H4 (cell line): ENCODE measurements at places on chromosomes 1 and 21.

DNA sequence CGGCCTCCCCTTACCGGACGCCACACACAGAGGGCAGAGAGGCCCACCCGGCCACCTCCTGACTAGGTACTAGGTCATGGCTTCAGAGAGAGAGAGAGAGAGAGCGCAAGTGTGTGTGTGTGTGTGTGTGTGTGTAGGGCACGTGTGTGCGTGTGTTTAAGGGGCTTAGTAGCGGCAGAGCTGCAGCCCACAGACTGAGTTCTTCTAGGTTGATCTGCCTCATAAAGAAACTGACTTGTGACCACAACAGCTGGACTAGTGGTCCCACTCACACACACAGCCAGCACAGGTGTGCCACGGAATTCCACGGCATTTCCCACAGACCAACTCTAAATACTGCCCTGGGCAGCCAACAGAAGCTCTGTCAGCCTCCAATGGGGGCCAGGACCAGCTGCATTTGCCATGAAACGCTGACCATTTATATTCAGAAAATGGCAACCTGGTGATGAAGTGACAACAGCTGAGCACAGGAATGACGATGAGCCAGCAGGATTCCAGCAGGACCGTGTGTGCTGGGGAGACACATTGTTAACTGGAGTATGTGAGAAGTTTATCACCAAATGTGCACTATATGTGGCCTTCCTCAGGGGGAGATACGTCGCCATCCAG is 38.8 kb upstream of the GPR153 start:
- no peak for DNase-seq

DNA sequence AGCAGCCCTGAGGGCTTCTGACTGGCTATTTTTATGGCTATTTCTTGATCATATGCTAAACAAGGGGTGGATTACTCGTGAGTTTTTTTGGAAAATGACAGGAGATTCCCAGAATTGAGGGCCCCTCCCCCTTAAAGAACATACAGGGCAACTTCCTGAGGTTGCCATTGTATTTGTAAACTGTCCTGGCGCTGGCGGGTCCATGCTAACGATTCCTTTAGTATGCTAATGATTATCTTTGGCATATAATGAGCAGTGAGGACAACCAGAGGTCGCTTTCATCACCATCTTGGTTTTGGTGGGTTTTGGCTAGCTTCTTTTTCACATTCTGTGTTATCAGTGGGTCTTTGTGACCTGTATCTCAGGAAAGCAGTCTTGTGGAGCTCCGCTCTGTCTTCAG is 24.1 kb downstream of the FMN2 start:
- no peak for DNase-seq

- no peak for DNase-seq
Observed at GRCh38 chr1:31435471-31436409, 22.7 kb downstream of the SERINC2 start.

GRCh38 chr1:89670163-89670562 is 37.2 kb downstream of the LRRC8C start:
- no peak for DNase-seq

GRCh38 chr1:172724765-172725613 is 66.1 kb downstream of the FASLG start:
- DNase-seq = no peak

DNA sequence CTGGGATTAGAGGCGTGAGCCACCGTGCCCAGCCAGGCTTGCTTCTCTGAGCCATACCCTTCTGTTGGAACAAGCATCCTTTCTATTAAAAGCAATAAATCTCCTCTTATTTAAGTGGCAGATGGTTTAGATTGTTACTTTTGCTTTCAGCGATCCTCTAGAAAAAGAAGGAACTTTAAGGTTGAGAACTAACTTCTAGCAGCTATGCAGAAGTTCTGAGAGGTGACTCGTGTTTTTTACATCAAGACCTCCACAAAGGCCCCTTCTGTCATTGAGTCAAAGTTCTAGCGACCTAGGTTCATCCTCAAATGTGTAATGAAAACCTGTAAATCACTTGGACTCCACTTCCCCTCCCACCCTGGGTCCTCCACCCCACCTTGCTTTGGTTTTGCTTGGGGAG is 30.8 kb downstream of the PLEKHO1 start:
- no peak for DNase-seq

DNA sequence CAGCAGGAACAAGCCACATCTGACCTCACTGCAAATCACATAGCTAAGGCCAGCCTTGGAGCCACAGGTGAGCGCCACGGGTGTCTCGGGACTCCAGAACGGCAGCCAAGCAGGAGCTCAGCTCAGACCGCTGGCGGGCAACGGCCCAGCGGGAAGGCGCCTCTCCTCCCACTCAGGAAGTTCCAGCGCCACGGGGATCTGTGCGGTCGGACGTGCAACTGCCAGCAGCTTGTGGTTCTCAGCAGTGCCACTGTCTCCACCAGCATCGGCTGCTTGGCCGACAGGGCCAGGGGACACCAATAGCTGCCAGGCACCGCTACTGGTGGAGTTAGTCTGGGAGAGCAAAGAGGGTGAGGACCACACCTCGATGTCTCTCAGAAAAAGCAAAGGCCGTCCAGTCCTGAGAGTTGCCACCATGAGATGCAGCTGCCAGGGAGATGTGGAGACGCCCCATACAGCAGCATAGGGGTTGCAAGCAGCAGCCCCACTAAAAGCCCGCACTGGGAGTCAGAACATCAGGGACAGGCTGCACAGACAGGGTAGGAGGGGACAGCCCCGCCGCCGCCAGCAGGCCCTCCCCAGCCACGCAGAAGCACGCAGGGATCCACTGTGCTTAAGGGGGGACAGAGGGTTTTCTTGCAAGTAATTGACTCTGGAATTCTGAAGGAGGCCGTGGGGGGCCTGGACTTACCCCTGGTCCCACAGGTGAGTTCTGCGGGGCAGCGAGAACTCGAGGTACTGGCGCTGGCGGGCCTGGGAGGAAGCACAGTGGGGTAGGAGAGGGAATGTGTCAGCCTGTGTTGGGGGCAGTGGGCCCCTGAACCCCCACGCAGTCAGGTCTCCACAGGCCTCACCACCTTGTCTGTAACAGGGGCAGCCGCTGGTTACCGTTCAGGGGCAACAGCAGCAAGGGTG is 83.5 kb downstream of the NPHP4 start:
- no peak for DNase-seq

DNA sequence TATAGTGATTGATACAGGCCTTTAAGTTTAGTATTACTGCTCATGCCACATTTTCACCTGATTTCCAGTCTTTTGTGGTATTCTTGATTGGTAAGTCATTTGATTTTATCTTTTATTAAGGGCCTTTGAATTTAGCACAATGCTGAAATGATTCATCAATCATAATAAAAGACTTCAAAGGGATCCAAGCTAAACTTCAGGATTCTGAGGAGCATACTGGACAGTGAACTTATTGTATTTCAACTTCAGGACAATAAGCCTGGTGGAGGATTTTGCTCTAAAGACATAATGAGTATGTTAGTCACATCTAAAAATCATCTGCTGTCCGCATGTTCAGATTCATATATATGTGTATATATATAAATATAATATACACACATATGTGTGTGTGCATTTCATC is 233.3 kb downstream of the SETD4 start:
- DNase-seq = no peak

GRCh38 chr1:84402060-84402459 is 3.8 kb downstream of the DNASE2B start:
- DNase-seq = no peak

DNA sequence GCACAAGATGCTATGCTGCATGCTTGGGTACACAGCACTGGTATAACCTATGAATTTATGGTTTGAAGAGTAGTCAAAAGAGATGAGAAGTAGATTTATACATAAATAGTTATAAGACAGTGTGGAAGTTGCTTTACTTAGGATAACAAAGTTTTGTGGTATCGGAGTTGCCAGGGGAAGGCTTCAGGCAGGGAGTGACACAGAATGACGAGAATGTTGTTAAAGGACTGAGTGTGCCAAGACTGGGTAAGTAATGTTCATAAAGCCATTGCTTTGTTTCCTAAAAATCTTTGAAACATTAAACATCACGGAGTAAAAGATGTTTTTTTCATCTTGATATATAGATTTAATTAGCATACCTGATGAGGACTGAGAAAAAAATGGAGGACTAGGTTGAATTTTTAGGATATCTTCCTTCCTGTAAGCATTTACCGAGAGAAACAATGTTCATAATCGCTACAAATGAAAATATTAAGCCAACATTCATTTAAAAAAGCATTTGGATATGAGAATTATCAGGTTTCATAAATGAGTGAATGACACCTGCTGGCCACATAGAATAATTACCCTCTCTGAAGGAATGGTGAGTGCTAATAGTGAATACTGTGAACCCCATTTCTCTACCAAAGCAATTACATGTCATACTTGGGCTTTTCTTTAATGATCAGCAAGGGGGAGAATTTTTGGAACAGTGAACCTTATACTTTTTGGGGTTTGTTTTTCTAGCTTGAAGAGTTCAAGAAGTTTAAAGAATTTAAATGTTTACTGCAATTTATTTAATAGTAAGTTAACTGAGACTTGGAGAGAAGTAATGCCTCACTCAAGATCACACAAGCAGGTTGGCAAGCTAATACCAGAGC is 28.4 kb downstream of the EXTL2 start:
- peak; percentile 42 for DNase-seq

- no peak for DNase-seq
Observed at GRCh38 chr1:180922631-180923015, 9.9 kb downstream of the KIAA1614 start.

GRCh38 chr1:48674641-48675040 is 102.0 kb downstream of the BEND5 start:
- peak; percentile 56 for DNase-seq

- DNase-seq = no peak
Observed at GRCh38 chr21:16133248-16133647, 403.5 kb downstream of the USP25 start.

DNA sequence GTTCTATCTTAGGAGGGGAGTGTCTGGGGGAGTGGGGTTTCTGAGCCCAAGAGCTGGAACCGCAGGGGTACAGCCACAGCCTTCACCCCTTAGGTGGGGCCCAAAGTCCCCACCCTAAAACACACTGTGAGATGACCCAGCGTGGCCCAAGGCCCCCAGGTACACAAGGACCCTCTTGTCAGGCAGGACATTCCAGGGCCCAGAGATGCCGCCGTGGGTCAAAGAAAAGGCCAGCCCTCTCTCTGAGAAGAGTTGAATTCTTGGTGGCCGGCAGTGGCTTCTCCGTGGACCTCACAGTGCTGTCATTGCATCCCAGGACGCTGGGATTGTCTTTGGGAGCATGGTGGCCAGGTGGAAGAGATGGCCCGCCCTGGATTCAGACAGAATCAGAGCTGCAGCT is 176.3 kb upstream of the C1orf174 start:
- DNase-seq = no peak

DNA sequence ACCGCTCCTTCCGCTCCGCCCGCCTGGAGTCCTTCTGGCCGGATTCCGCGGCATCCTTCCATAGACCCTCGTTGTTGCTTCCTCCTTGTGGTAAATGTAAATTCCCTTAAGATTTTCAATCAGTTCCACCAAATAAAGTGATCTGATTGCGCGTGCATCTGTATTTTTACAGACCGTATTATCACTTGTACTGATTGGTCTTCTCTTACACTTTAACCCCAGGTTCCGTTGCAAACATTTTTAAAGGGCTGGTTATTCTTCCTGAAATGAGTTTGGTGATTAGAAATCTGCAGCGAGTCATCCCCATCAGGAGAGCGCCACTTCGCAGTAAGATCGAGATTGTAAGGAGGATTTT is 483 bp downstream of the YBEY start:
- DNase-seq = no peak

DNA sequence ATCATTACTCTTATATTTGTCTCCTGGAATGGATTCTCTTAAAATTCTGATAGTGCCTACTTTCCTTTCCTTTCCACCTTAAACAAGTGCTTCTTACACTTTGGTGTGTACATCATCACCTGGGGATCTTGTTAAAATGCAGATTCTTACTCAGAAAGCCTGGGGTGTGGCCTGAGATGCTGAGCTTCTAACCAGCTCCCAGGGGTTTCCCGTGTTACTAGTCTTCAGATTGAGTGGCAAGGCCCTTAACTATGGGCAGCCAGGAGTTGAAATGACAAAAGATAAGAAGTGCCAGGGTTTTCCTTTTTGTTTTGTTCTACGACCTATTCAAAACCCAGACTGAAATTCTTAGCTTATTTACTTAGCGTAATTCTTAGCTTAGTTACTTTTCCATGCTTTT is 159.2 kb downstream of the HFM1 start:
- no peak for DNase-seq

GRCh38 chr1:226268421-226269124 is 40.4 kb downstream of the LIN9 start:
- DNase-seq = no peak

GRCh38 chr1:205424901-205425600 is 3.2 kb upstream of the LEMD1 start:
- DNase-seq = no peak

GRCh38 chr1:231606712-231607111 is 19.9 kb upstream of the DISC1 start:
- DNase-seq = no peak
